NCI-H187 treated with DMSO at 0.1 percent for 48 hours (cell line): ENCODE measurements at places on chromosomes 1 and 21.

- DNase-seq = no peak
Measured at GRCh38 chr1:29332204-29332603, 95.9 kb downstream of the PTPRU start.

- no peak for DNase-seq
Measured at GRCh38 chr1:39352881-39353280, 138.6 kb upstream of the BMP8A start.

DNA sequence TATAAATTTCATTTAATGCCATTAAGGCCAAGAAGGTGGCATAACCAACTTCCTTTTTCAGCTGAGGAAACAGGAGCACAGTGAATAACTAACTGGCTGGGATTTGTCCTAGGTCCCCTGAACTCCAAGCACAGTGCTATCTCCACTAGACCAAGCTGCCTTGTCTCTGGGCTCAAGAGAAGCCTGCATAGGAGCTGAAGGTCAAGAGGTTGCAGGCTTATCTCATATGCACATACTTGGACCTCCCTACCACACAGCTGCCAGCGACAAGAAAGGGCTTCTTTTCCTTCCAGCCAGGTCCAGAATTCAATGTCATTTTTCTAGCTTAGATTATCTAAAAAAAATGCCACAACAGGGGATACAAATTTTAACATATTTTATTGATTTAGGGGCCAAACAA is 27.1 kb downstream of the AK2 start:
- DNase-seq = no peak

DNA sequence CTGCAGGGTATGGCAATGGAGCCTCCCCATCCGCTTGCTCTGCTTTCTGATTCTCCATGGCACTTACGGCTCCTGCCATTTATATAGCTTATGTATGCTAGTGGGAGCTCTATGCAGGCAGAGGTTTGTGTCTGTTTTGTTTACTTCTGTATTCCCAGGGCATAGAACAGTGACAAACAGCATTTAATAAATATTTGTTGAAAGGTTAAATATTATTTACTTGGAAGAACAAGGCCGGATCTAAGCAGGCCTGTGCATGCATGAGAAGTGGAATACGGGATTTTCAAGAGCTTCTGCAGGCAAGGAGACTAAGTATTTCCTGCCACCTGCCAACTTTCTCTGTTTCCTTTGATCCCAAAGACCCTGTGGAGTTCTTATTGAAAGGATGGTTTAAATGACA is 90.7 kb downstream of the XCL2 start:
- DNase-seq = no peak

DNA sequence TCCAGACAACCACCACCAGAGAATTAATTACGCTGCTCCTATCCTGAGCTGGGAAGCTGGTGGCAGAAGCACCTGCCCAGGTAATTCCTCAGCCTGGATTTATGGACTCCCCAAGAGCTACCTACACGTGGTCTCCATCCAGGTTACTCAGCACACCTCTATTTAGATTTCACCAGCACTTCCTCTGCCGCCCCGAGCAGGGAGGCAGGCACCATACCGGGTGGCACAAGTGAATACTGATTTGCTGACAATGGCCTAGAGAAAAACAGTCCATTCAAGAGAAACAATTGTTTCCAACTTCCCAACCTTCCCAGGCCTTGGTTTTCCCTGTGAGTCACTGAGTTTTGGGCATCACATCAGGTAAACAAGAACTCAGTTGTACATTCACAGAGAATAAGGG is 134.3 kb downstream of the MATN1 start:
- no peak for DNase-seq

DNA sequence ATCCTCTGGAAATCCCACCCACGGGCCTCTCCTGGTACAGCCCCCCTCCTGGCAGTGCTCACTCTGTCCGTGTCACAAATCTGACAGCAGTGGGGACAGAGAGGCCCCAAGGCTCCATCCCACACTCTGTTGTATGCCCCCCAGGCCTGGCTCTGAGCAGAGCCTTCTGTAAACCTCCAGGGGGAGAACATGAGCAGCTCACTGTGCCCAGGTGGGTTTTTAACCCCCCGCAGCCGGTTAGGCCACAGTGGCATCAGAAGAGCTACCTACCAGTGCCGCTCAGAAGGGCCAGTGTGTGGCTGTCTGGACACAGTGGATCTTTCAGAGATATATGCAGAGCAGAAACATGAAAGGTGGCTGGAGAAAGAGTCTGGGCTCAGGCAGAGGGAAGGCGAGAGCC is 12.0 kb upstream of the GPR153 start:
- DNase-seq = no peak

DNA sequence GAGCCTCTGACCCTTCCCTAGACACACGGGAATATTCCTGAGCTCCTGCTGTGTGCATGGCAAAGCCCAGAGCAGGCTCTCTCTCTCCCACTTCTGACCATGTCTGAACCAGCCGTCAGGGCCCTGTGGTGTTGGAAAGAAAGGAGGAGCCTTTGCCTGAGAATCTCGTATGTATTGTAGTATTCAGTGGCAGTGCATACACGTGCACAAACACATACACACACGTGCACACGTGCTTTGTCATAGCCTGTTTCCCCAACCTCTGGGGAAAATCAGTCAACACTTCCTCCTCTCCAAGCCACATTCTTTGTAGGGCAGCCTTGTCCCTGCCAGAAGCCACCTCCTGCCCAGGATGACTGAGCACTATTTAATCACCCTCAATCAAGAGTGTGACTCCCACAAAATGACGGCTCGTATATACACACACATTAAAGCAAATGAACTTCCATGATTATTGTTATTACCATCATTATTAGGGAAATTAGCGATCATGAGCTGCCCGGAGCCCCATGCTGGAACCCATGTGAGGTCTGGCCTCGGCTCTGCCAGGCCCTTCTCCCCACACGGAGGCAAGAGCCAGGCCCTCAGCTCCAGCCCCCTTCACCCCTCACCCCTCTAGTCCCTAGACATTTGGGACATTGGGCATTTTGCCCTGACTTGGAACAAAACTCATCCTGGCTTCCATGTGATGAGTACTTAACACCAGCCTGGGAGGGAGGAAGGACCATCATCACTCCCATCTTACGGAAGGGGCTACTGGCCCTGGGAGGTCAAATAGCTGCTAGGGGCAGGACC is 331.9 kb downstream of the NPHP4 start:
- DNase-seq = no peak

- no peak for DNase-seq
Measured at GRCh38 chr1:245686006-245686405, 531.2 kb downstream of the KIF26B start.

DNA sequence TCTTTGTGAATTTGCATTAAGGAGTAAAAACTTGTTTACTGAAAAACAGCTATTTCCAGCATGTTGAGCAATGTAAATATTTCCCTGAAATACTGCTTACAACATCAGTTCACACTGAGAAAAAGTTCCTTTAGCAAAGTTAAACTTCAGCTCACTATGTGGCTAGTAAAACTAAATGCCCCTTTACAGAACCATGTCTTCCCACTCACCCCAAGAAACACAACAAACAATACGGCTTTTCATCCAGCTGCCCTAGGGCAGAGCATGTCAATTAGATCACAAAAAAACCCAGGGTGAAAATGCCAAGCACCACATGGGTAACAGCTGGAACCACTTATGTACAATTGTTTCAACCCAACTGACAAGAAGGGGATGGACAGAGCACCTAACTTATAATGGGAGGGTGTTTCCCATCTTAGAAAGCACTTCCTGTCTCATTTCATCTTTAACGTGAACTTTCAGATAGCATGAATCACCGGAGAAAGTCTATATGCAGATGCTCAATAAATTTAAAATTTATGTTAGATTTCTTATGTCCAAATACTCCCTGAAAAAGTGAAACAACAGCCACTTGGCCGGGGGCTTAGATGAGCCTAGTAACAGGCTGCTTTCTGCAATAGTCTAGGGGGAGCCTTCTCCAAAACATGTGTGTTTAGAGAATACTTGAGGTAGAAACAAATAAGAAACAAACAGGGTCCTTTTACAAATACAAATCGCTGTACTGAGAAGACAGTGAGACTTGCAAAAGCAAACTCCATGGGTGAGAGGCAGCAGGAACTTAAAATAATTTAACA is 6.6 kb downstream of the NID1 start:
- no peak for DNase-seq

- no peak for DNase-seq
Measured at GRCh38 chr1:44994309-44994898, 8.0 kb upstream of the EIF2B3 start.

GRCh38 chr1:104699433-104699832 is 949.7 kb downstream of the AMY1C start:
- DNase-seq = no peak

GRCh38 chr1:66312271-66312990 is 221.5 kb upstream of the SGIP1 start:
- DNase-seq = no peak

GRCh38 chr1:23023174-23023845 is 4.0 kb downstream of the KDM1A start:
- no peak for DNase-seq

DNA sequence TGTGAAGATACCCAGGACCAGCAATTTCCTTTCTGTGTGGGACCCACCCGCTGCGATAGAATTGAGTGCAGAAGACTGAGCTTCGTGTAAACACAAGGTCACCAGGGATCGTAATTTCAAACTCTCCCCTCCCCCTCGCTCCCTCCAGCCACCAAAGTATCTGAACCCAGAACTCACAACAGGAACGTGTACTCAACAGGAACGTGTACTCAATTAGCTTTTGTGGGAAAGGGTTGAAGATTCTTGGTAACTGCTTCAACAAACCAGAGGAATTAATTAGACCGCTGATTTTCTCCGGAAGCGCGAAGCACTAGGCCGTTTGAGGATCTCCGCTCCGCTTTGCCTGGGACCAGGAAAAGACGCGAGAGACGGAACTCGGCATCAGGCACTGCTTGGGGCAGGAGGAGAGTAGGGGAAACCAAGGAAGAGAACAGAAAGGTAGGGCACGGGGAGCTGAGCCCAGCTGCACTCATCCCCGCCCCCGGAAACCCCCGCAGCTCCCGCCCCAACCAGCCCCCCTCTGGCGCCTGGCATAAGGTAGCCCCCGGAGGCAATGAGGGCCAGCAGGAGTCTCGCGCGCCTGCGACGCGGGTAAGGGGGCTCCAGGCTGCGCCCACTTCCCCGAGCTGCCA is 453 bp downstream of the DRAM2 start:
- no peak for DNase-seq

- DNase-seq = peak; percentile 63
Measured at GRCh38 chr21:42337830-42338728, 12.7 kb downstream of the TFF2 start.

DNA sequence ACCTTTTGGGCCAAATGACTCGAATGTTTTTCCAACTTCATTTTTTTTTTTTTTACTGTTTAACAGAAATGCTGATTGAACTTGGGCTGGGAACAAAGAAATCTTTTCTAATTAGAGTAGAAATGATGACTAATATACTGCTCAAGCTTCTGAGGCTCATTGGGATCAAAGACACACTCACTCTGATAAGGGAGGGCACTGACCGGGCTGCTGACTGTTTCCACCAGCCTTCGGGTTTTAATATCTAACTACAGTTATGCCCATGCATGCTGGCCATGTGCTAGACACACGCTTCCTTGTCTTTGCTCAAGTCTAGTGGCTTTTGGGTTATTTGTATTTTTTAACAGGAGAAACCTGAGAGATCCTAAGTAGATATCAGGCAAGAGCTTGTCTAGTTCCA is 16.8 kb downstream of the ZBTB18 start:
- no peak for DNase-seq

- DNase-seq = no peak
Measured at GRCh38 chr1:6467224-6467623, 1.3 kb upstream of the TNFRSF25 start.

DNA sequence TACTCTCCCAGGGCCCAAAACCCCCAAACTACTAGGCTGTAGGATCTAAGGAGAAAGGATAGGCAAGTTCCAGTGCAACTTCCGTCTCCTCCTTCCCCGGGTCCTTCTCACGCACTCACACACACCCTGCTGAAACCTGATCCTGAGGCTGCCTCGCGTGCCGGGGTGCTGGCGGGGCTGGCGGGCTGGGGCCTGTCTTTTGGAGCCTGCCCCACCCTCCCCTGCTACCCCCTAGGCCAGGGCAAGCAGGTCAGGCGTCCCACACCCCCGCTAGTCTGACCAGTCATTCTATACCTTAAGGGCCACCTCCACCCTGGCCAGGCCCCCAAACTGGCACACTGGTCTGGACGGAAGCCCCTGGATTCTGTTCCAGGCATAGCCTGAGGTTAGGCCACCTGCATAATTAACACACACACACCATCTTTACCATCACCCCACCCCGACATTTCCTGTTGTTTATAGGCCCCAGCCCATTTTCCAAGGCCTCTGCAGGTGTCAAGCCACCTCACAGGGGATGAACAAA is 48.3 kb upstream of the ARTN start:
- DNase-seq = no peak

- DNase-seq = no peak
Measured at GRCh38 chr1:220747437-220748088, 559 bp upstream of the MTARC2 start.

GRCh38 chr1:7786795-7787194 is 2.7 kb downstream of the PER3 start:
- DNase-seq = no peak

DNA sequence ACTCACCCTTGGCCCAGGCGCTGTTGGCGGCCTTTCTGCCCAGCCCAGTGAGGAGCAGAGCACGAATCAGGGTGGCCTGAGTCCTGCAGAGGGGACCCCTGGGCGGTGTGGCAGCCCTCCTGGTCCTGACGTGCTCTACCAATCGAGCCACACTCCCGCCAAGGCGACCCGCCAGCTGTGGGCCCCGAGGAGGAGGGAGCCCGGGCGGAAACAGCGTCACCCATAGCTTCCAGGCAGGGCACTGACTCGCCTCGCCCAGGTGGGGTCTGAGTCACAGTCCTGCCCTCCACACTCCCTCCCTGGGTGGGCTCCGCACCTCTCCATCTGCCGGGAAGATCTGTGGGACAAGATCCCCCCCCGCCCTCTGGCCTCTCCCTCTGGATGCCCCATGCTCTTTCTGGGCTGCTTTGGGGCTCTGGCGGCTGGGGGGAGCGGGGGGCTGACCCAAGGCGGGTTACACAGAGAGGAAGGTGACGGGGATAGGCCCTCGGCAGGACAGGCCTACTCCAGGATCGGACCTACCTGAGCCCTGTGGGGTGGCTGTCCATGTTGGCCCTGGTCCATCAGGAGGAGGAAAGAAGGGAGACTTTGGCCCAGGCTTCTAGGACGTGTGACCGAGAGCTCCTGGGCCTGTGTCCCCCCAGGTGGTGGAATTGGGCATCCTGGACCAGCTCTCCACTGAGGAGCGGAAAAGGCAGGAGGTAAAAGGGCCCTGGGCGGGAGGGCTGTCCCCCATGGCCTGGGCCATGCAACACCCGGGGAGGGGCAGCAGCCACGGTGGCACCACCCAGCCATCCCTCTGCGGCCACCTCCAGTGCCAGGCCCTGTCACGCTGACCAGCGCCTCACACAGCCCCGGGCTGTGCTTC is 14.0 kb downstream of the ARHGEF16 start:
- no peak for DNase-seq

GRCh38 chr21:16579538-16579937 is 849.8 kb downstream of the USP25 start:
- no peak for DNase-seq
